Stimulated activated CD8-positive, alpha-beta memory T cell treated with anti-CD3 and anti-CD28 coated beads, Interleukin-2, amount 100 ng/mL, for 48 hours (primary cell): ENCODE measurements at places on chromosomes 6 and 20.

DNA sequence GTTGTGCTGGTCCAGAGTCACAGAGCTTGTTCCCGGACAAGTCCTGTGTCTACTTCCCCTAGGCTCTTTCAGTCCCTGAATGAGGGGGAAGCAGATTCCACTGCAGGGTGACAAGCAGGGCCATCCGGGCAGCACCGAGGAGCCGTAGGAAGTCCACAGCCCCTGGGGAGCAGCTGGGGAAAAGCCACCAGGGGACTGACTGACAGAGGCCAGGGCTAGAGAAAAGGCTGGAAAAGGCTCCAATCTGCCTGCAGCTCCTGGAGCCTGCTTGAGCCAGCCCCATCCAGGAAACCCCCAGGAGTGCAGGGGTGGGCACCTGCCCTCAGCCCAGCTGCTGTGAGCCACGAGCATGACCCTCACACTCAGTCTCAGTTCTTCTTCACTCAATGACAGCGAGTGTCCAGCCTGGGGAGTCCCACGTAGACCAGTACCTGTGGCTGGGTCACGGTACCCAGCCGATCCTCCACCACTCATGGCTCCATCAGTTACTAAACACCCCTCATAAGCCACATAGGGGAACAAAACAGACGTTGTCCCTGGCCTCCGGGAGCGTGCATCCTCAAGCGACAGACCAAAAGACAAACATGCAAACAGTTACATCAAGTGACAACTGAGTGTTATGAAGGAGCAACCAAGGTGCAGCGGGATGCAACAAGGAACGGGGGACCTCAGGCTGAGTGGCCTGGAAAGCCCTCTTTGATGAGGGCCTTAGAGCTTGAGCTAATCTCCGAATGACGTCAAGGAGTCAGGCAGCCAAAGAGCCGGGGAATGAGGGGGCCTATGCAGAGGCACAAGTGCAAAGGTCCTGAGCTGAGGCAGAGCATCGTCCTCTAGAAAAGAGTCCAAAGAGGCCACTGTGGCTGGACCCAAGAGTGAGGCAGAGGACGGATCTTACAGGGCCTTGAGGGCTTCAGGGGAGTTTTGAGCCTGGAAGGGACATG lies 24.8 kb upstream of the VSTM2L start:
- DNase-seq = no peak

DNA sequence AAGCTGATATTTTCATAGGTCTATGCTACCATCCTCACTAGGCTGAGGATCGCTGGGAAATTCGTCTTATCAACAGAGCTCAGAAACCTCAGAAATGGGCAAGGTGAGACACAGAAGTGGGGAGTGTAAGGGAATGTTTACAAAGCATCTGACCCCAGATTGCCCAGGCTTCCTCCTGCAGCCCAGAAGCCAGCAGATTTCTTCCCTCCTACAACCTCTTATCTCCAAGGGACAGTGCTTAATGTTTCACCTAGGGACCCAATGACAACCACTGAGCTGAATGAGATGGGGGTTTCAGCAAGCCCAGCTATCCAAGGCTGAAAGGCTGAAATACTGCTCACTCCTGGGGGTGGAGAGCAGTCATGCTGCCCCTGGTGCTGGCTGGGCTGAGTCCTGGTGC lies 52.4 kb upstream of the TBC1D7 start:
- DNase-seq = no peak

GRCh38 chr6:45082091-45082490 lies 246.0 kb upstream of the RUNX2 start:
- no peak for DNase-seq

DNA sequence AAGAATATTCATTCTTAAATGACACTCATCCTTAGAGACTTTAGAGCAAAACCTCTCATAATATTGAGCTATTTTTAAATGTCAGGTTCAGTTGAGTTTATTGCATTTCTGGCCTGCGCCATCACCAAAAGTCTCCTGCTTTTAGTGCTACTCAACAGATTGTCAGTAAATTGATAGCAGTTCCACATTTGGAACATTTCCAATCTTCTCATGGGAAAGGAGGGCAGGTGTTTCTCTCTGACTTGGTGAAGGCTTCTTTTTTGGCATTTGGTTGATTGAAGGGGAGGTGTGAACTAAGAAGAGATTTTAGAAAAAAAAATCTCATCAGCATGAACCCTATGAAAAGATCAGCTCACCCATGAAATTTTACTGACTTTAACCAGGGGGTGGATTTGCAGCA lies 125.9 kb upstream of the INSM1 start:
- DNase-seq = no peak

GRCh38 chr6:157314705-157315321 lies 8.5 kb downstream of the TMEM242 start:
- no peak for DNase-seq

- no peak for DNase-seq
Observed at GRCh38 chr6:74534465-74535211, 671.2 kb downstream of the COL12A1 start.
